ENCODE measurements at places on chromosomes 7 and 10. TPM values are rescaled to one million over a fixed set of nuclear protein-coding genes. Genes with fewer than 3 reads are reported as not detected.

DNA sequence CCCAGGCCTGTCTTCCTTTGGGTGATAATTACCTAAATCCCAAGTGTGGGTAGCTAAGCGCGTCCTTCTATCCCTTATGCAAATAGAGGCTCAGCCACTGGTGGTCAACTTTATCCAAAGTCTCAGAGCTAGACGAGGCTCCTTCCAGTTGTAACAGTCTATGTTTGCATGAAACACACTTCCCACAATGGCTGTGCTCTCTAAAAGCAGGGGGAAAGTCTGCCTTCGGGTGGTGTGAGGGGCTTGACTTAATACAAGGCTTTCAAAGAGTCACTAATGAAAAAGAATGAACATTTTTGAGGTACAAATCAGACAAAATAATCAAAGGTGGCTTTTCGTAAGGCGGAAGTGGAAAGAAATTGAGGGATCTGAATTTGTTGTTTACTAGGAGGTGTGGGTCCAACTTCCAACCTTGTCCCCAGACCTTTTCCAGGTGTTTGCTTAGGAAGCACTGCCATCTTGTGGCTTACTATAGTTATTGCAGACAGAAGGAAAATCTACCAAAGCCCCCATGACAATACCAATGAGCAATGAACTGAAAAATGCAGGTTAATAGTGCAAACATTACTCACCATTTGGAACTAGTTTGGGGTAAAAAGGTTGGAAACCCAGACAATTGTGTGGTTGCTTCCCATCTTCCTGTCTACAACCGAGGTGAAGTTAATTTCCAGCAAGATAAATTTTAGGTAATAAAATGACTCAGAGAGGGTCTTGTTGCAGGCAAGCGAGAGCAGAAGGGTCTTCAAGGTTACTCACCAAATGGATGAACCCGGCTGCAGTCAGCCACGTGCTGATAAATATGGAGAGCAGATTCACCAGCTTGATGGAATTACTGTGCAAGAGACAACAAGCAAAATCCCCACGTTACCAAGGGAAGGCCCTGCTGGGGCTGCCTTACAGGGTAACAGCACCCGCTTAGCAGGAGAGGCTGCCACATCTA lies 525.7 kb downstream of the KCNMA1 start:
- no peak for DNase-seq

The LAMB4 gene
- 3.2 TPM for polyA plus RNA-seq

DNA sequence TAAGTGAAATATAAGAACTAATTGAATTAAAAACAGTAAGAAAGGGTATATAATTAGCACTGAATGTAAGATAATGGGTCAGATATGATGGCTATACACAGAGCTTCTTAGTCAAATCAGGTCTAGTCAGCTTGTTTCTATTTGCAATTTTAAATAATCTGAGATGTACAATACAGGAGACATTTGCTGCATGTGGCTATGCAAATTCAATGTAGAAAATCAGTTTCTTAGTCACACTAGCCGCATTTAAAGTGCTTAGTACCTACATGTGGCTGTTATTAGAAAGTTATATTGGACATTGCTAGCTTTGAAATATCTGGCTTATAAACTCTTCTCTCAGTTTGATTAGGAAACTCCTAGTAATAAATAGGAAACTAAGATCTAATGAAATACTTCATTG lies 25.3 kb downstream of the CCDC7 start:
- DNase-seq = no peak

- no peak for DNase-seq
Measured at GRCh38 chr7:44636041-44636584, 29.7 kb downstream of the OGDH start.

GRCh38 chr10:117542706-117543224 lies at the start of gene EMX2:
TSS of gene EMX2 (plus strand) at chr10:117542746. CDS start at chr10:117543268, 522 bp downstream.
- DNase-seq = no peak

DNA sequence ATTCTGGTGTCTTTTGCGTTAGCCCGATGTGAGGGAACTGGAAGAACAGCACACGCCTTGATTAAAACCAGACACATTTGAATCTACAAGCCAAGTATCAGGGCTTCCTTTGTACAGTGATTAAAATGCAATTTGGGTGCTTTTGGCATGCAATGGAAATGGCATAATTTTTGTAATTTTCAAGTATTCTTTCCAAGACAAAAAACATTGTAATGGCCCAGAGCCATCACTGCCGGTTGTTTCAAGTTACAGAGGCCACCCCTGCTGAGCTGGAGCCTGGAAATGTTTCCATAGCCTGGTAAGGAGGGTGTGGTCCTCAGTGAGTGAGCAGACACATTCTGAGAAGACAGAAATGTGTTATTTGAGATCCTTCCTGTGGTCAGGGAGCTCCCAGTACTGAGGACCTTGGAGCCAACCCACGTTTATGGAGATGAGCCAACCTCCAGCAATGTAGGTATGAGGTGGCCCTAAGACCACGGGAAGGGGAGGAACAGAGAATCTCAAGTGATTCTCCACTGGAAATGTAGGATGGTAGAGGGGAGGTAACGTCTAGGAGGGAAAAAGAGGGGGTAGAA lies 20.9 kb downstream of the TEX36 start:
- DNase-seq = no peak

GRCh38 chr10:98328163-98328562 lies 60.2 kb upstream of the LOXL4 start:
- DNase-seq = no peak

Data from left renal pelvis (tissue), 4 donors.